Stimulated activated CD4-positive, alpha-beta T cell treated with anti-CD3 and anti-CD28 coated beads, TNF-alpha, amount 100 ng/mL, for 48 hours (primary cell): ENCODE measurements at places on chromosomes 5 and 9.
A peak's percentile ranks its signal among the peaks of the same experiment; 100 is the strongest.

DNA sequence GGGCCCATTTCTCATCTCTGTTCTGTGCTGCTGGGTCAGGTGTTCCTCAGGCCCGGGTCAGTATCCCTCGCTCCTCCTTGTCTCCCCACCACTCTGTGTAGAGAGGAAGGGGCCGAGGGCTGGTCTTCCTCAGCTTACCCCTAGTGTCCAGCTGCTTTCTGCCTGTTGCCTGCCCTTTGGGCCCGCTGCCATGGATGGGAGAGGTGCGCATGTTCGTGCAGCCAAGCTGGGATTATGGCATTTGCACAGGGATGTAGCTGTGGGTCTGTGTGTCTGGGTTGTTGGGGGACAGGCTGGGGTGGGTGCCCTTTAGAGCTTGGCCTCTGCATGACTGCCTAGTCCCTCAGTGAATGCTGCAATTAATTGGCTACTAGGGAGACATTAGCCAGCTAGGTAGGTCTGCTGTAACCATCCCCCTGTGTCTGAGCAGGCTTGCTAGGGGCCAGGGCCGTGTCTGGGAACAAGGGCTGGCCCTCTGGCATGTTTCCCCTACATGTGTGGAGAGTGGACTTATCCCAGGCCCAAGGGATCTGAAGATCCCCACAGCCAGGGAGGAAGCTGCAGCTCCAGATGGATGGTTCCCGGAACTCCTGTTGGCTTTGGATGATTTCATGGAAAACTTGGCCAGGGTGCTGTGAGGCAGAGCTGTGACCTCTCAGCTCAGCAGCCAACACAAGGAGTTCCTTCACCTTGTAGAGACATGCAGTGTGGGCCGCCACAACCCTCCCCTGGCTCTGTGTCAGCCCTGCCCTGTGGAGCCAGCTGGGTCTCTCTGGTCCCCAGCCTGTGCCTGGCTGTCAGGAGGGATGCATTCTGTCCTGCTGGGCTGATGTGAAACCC lies 161.9 kb downstream of the MACROH2A1 start:
- DNase-seq, result no peak

GRCh38 chr5:17794201-17794600 lies 159.9 kb downstream of the TAF11L14 start:
- no peak for DNase-seq

- DNase-seq, result no peak
These were observed 26.2 kb downstream of the RAD23B start for GRCh38 chr9:107309271-107309670.

DNA sequence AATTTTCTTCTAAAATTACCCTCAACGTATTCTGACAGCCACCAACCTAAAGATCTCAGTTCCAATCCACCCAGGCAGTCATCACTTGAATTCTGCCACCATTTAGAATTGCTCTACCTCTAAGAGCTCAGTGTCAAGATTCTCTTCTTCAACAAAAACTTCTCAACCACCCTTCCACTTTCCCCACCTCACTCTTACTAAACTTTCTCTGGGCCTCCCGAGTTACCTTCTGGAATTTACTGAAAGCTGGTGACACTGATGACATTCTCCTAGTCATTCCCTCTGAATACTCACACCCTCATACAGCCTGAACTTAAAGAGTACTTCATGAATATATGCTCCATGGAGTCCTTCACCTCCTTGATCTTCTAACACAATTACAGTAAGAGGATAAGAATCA lies 209.5 kb downstream of the TSSK1B start:
- DNase-seq, result no peak

GRCh38 chr9:94922691-94923107 lies 196.2 kb downstream of the AOPEP start:
- no peak for DNase-seq

GRCh38 chr5:135826221-135826525 lies 8.3 kb upstream of the SLC25A48 start:
- DNase-seq, result no peak

DNA sequence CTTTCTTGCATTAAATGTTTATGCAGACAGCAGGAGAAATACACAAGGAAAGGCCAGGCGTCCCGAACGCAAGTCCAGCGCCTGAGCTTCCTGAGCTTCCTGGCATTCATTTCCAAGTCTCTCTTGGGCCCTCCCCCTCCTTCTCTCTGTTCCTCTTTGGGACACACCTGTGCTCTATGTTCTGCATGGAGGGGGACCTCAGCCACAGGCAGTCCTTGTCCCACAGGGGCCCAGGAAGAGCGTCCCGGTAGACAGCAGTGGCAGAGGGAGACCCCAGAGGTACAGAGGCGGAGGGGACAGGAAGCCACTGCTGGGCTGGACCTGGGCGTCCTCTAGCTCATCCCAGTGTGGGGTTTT lies 221.3 kb downstream of the C9orf50 start:
- no peak for DNase-seq

- peak; percentile 70 for DNase-seq
These were observed at the start of gene NFIL3 for GRCh38 chr9:91423785-91424402. Gene NFIL3, minus strand, starts transcription at chr9:91423832. Its CDS starts 13,098 bp downstream, at chr9:91410734.

DNA sequence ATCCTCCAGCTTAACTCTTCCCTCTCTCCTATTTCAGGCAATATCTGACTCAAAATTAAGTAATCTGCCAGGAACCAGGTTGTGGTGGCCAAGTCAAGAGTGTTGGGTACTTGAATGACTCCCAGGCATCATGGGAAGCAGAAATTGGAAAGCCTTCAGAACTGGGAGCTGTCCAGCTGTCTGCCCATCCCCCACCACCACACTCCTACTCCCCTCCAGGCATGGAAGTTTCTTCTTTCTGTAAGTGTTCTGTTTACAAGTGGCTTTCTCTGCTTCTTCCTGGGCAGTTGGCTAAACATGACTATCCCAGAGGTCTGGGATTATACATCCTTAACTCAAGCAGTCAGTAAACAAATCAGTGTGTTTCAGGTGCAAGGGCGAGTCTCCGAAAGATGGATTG lies 14.6 kb upstream of the PBX3 start:
- DNase-seq, result no peak

GRCh38 chr9:137350696-137351584 lies 48.9 kb upstream of the NRARP start:
- no peak for DNase-seq

GRCh38 chr9:79880626-79881025 lies 308.9 kb downstream of the TLE4 start:
- no peak for DNase-seq

DNA sequence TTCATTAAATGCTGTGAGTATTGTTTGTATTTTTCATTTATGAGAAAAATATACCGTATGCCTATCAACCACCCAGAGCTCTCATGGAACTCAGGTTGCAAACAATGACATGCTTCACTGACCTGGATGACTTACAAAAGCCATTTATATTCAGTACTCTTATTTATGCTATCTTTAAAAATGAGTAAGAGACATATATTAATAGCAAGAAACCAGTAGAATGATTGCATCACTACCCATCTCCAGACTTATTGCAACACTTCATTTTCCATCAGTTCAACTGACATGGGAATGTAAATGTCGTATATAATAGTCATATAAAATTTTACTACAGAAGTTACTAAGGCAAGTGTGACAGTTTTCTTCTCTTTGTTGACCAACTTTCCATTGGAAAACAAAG lies 69.1 kb downstream of the OTP start:
- no peak for DNase-seq

DNA sequence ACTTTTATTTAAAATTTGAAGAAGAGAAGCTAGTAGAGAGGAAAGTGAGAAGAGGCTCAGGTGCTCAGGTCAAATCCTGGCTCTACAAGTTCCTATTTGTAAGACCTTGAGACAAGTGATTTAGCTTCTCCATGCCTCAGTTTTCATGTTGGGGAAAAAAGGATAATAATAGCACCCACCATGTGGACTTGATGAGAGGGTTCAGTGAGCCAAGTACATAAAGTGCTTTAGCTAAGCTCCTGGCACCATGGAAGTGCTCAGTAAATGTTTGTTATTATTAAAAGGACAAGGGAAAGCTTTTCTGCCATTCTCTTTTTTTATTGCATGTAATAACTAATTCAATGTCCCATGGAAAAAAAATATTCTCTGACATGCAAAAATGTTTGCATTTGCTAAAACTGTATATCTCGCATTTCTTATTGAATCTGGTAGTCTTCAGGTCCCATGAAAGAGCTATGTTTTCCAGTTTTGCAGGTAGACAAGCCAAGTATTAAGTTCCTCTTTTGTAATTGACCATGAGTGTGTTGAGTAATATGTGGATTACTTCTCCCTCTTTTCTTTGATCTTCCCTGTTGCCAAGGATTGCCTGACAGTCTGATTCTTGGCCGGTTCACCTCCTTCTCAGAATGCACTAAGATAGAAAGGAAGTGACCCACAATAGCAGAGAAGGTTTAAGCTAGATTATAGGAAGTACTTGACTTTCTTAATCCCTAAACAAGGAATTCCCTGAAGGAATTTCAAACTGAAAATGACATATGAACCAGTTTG lies 45.6 kb upstream of the TRIM32 start:
- no peak for DNase-seq

DNA sequence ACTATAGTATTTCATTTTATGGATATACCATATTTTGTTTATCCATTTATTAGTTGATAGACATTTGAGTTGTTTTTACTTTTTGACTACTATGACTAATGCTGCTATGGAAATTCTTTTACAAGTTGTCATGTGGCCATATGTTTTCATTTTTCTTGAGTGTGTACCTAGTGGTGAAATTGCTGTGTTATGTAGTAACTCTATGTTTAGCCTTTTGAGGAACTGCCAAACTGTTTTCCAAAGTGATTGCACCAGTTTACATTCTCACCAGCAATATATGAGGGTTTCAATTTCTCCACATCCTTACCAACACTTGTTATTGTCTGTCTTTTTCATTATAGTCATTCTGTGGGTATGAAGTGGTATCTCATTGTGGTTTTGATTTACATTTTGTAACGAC lies 75.4 kb downstream of the GRIA1 start:
- no peak for DNase-seq

DNA sequence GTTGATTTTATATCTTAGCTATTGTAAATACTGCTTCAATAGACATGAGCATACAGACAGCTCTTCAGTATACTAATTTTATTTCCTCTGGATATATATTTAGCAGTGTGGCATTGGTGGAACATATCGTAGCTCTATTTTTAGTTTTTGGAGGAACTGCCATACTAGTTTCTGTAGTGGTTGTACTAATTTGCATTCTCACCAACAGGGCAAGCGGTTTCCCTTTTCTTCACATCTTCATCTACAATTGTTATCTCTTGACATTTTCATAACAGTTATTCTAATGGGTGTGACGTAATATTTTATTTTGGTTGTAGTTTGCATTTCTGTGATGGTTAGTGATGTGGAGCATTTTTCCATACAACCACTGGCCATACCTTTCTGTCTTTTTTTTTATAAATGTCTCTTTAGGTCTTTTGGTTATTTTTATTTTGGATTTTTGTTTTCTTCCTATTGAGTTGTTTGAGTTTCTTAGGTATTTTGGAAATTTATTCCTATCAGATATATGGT lies 32.5 kb downstream of the TAF11L14 start:
- no peak for DNase-seq

DNA sequence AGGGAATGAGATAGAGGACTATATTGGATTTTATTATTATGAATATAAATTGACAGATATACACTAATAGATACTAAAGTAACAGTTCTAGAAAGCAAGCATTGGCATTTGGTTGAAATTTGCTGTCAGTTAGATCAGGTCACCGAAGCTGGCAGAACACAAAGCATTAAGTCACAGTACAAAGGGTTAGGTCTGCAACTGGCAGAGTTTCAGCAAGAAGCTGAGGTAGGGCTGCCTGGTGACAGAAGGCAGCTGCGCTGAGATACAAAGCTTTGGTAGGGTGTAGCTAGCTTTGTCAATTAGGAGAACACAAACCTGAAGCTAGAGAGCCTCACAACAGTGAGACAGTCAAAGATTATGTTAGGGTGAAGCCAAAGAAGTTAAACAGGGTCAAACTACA lies 6.3 kb upstream of the CSNK1G3 start:
- DNase-seq, result no peak

DNA sequence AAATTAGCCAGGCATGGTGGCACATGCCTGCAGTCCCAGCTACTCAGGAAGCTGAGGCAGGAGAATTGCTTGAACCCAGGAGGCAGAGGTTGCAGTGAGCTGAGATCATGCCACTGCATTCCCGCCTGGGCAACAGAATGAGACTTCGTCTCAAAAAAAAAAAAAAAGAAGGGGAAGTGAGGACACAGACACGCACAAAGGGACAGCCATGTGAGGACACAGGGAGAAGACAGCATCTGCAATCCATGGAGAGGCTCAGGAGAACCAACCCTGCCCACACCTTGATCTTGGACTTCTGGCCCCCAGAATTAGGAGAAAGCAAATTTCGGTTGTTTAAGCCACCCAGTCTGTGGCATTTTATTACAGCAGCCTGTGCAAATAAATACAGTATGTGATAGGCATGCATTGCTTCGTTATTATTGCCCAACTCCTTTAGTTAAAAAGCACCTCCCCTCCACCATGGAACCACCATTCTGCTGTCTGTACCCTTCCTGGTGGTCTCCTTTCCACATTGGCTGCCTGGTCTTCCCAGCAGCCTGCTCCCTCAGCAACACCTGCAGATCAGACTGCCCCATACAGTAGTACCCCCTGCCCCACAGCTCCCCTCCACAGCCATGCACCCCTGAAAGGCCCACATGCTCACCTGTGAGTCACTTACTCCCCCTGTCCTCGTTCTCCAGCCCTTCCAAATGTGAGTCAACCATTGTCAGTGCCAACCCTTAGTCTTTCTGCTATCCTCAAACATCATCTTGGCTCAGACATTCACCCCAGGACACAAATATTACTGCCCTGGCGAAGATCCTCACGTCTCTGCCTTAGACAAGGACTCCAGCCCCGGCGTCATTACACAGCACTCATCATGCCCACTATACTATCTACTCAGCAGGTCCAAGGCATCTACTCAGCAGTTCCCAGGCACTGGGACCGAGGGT lies 128.8 kb downstream of the ROR2 start:
- DNase-seq, result no peak

GRCh38 chr5:67910546-67910945 lies 305.0 kb upstream of the PIK3R1 start:
- no peak for DNase-seq

DNA sequence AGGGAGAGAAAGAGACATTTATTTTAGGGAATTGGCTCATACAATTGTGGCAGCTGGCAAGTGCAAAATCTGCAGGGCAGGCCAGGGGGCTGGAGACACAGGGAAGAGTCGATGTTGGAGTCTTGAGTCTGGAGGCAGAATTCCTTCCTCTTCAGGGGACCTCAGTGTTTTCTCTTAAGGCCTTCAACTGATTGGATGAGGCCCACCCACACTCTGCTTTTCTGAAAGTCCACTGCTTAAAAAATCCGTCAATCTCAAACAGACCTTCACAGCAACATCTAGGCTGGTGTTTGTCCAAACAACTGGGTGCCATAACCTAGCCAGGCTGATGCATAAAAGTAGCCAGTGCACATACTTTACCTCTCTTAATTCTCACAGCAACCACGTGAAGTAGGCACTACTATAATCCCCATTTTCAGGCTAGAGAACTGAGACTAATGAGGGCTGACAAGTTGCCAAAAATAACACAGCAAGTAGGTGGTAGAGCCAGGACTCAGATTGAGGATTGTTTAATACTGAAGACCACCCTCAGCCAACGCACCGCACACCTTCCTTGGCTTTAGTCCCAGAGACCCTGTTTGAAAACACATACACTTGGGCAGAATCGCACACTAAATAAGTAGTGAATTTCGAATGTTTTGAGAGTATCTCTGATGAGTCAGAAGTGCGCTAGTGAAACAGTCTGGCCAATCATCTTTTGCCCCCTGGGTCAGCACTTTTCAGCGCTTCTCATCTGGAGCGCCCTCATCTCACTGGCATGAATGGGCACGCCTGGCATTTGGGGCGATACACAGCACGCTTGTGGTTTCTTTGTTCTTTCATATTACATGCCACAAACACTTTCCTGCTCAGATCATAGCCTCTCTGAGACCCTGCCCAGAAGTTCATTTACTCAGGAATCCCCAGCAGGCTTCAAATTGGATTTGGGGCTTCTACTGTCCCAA lies 591.4 kb downstream of the CCDC171 start:
- DNase-seq, result no peak

- no peak for DNase-seq
These were observed 16.0 kb upstream of the RGS7BP start for GRCh38 chr5:64489857-64490256.
